ENCODE measurements at places on chromosomes 13 and 19.

DNA sequence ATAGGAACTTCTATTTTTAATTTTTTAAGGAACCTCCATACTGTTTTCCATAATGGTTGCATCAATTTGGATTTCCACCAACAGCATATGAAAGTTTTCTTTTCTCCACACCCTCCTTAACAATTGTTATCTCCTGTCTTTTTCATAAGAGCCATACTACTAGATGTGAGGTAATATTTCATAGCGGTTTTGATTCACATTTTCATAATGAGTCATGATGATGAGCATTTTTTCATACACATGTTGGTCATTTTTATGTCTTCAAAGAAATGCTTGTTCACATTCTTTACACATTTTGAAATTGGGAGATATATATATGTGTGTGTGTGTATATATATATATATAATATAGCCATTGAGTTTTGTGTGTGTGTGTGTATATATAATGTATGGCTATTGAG, 420.3 kb upstream of the PCDH9 start:
- no peak for DNase-seq

DNA sequence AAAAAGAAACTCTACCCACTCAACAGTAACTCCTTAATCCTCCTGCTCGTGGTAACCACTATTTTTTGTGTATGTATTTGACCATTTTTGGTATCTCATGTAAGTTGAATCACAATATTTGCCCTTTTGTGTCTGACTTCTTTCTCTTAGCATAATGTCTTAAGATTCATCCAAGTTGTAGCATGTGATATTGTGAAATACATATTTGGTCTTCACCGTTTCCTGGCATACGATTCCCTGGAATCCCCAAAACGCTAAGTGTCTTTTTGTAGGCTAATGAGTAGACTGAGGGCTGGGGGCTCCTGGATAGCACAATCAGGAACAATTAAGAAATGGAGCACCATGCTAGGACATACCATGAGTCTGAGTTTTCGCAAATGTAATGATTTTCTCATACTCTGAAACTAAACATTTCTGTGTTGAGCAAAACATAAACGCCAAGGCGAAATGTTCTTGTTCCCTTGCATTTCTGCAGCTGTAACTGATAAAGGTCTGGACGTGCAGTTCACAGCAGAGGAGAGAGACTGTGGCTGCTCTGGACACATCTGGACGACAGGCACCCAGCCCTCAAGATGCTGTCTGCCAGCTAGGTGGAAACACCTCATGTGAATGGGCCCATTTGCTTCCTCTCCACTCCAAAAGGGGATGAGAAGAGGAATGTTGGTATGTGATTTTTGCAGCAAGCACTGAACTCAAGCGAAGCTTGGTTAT, 38.4 kb downstream of the BRD4 start:
- no peak for DNase-seq

- no peak for DNase-seq
Measured at GRCh38 chr19:4691373-4691772, 21.2 kb upstream of the MYDGF start.

- peak; percentile 42 for DNase-seq
Measured at GRCh38 chr13:100089465-100090032, 656 bp downstream of the PCCA start.

- DNase-seq: no peak
Measured at GRCh38 chr13:80070024-80070703, 270.8 kb downstream of the SPRY2 start.

GRCh38 chr13:43848001-43848649, 31.4 kb downstream of the CCDC122 start:
- no peak for DNase-seq

DNA sequence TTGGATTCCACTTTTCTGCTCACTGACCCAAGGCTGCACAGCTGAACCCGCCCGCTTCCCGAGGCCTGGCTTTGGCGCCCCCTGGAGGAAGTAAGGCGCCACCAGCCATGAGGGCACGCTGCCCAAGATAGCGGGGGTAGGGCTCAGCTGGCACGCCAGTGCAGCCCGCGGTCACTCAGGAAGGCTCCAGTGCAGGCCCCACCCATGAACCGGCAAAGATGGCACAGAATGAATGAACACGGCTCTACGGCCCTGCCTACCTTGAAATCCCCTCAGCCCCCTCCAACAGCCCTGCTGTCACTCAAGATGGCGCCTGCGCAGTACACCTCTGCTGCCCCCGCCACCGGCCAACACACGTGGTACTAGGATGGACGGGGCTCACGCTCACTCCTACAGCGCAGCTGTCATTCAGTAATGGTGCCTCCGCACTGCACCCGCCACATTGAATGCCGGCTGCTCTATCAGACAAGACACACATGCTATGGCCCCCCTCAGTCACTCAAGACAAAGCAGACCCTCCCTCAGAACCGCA, 3.0 kb downstream of the PEG3 start:
- no peak for DNase-seq

GRCh38 chr13:20127562-20128458, 33.0 kb downstream of the GJA3 start:
- peak; percentile 48 for DNase-seq

- no peak for DNase-seq
Measured at GRCh38 chr13:48644141-48644540, 9.6 kb upstream of the CYSLTR2 start.

DNA sequence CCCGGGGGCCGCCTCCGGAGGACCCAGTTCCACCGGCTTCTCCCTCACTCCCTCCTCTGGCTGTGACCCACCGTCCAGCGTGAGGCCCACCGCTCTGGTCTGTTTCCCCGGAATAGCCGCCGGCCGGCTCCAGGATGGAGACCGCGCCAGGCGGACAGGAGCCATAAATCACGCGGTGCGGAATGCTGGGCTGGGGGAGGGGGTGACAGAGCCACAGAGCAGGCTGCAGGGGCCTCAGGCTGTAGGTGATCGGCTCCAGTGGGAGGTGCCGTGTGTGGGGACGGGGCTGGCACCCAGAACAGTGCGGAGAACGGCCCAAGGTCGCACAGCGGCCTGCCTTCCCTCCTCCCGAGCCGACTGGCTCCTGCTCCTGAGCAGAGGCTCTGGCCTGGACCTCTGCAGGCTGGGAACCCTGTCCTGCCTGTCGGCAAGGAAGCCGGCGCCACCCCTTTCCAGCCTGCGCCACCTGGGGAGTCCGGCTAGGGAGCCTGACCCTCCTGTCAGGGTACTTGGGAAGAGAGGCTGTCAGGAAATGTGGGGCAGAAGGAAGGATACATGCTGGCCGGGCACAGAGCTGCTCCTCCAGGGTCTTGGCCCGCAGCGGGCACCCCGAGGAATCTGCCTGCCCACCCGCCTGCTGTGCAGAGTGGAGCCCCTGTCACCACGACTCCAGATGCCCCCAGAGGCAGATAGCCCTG, 8.3 kb downstream of the PIAS4 start:
- DNase-seq: no peak

- no peak for DNase-seq
Measured at GRCh38 chr13:80012251-80012650, 328.7 kb downstream of the SPRY2 start.

DNA sequence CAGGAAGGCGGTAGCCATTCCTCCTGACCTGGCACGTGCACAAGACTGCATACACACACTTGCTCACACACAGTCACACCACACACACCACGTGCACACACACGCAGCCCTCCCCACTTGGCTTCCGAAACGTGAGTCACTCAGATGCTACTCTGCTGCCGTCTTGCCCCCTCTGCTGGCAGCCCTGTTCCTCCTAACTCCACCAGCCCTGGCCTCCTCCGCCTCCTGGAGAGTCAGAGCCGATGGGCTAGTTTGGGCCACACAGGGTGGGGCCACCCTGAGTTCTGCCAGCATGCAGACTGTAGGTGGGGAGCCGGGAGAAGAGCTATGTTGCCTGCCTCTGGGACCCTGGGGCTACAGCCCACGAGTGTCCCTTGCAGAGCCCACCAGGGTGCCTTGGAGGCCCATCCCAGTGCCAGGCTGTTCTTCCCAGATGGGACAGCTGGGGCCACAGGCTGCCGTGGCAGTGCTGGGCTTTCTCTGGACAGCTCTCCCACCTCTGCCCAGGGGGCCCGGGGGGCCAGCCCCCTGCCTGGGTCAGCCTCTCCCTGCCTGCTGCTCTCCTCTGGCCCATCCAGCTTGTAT, 12.1 kb downstream of the PIN1 start:
- DNase-seq: peak; percentile 10

DNA sequence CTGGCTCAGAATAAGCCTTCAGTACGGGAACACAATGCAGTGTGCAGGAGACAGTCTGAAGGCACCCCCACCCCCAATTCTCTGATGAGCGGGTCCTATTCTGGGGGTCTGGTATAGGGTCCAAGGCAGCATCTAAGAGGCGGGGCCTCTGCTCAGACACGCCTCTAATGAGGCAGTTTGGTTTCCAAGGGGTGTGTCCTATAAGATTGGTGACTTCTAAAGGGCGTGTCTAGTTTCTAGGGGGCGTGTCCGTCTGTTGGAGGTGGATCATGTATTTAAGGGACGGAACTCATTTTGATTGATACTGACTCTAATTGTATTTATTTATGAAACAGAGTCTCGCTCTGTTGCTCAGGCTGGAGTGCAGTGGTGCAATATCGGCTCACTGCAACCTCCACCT, 8.7 kb downstream of the FIZ1 start:
- DNase-seq: no peak

DNA sequence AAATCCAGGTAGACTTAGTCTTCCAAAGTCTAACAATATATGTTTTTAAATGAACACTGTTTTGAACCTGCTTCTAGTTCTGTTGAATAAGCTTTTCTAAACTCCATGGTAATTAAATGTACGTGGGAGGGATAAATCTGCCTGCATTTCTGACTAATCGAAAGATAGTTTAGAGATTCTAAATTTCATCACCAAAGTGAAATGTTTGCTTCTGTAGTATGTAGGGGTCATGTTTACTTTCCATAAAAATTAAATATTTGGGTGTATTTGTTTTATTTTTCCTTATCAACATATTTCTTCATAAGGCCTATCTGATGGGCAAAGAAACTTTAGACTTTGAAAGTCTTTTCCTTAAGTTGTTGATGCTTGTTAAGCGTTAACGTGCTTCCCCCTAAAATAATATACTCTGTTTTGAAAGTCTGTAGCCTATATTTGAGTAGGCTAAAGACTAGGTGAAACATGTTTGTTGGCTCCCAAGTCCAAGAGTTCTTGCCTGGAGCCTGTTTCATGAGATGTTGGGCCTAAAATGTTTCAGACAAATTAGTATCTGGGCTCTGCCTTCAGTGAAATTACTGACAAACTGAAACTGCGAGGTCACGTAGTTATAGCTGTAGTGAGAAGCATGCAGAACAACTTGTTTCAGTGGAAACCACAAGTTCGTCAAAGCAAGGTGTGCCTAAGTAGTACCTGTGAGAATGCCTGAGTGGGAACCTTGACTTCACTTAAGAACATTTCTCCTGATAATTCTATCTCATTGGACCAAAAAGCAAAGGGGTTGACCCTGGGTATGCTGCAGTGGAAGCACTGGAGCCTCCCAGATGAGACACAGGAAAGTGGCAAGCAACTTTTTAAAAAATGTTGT, 126.2 kb downstream of the LMO7 start:
- no peak for DNase-seq

- DNase-seq: peak; percentile 99
Measured at GRCh38 chr13:71867131-71867814, at the start of gene DACH1. Gene DACH1 (minus strand): TSS chr13:71867204.

GRCh38 chr13:21429211-21429610, 29.9 kb downstream of the ZDHHC20 start:
- no peak for DNase-seq

DNA sequence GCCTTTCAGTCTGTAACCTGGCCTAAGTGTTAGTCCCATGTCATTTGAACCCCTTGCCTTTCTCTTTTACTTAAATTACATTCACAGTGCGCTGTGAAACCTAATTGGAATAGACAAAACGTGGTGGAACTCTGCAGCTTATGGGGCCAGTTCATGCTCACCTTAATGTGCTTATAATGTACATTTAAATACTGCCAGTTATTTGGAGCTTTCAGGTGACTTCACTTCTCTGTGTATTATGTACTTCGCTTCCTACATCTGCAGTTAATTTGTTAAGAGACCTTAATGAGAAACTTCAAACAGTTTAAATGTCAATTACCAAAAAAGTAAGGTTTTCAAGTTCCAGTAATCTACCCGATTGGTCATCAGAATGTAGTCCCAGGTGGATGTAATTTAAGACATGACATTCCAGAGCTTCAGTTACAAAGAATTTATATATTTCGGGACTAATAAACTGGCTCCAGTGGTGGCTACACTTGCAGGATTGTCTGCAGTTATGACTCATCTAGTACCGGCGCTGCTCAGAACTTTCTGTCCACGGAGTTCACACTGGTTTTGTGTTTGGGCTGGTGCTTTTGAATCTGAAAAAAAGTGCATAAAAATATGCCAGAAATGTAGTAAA, 125.3 kb downstream of the TM9SF2 start:
- DNase-seq: no peak
